ENCODE measurements at places on chromosomes 6 and 20. TPM values are rescaled to one million over a fixed set of nuclear protein-coding genes. Genes with fewer than 3 reads are reported as not detected.

DNA sequence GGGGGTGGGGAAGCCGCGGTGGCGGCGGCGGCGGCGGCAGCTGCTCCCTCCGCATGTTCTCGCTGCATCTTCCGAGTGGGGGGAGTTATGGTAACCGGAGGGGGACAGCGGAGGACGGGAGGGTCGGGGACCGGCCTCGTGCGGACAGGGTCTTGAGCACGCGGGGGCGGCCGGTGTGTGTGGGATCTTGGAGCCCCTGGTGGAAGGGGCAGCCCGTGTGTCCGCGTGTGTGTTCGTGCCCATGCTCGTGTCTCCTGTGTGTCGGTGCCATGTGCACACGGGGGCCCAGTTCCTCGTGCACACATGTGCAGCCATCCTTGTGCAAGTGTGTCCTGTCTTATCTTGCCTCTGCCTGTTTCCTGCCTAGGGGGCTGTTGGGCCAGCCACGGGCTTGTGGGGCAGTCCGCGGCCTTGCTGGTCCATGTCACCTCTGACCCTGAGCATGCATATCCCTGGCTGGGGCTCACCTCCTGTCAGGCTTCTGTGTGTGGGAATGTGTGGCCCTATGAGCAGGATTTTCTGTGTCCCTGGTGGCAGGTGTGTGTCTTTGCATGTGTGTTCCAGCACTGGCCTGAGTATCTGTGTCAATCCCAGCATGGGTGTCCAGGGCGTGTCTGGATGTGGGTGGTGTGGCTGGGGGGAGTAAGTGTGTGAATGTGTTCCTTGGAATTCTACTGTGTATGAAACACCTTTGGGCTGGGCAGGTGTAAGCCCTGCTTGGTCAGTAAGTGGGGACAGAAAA is 8.5 kb downstream of the SYNGAP1 start:
- H3K27me3 ChIP-seq = no peaks in the 10 kb centered on the region
- H3K36me3 ChIP-seq = peaks cover 33% of the 10 kb centered on the region
- peaks cover 61% of the 10 kb centered on the region for H3K4me1 ChIP-seq
- peak overlapping the region; percentile 86 for H3K4me3 ChIP-seq
- peak overlapping the region; percentile 73 for H3K27ac ChIP-seq

- peaks cover 23% of the 10 kb centered on the region for H3K27me3 ChIP-seq
- H3K4me3 ChIP-seq = no peak overlapping the region
- no peaks in the 10 kb centered on the region for H3K36me3 ChIP-seq
- no peak overlapping the region for H3K27ac ChIP-seq
- DNase-seq = no peak
Observed at GRCh38 chr6:169520104-169520503, 181.7 kb downstream of the WDR27 start.

The DEFB116 gene
- total RNA-seq = not detected

- peak; percentile 96 for DNase-seq
- H3K4me3 ChIP-seq = peak within 1 kb of the TSS; percentile 86
- H3K36me3 ChIP-seq = peaks cover 5% of the 10 kb centered on the region
- peak within 1 kb of the TSS; percentile 85 for H3K27ac ChIP-seq
Observed at GRCh38 chr20:325045-325888, at the start of gene SOX12. Gene SOX12, plus strand, starts transcription at chr20:325552. Its CDS starts 373 bp downstream, at chr20:325925.

The DSP gene
- total RNA-seq = 0.02 TPM

GRCh38 chr20:20201124-20201523 is 148.8 kb downstream of the CFAP61 start:
- no peaks in the 10 kb centered on the region for H3K36me3 ChIP-seq
- no peak for DNase-seq
- H3K27ac ChIP-seq = no peak overlapping the region
- no peak overlapping the region for H3K4me3 ChIP-seq

GRCh38 chr20:61600016-61600415 is 348.0 kb downstream of the CDH4 start:
- no peaks in the 10 kb centered on the region for H3K36me3 ChIP-seq
- H3K27ac ChIP-seq = no peak overlapping the region
- no peak for DNase-seq
- H3K4me3 ChIP-seq = no peak overlapping the region
- H3K4me1 ChIP-seq = no peaks in the 10 kb centered on the region

DNA sequence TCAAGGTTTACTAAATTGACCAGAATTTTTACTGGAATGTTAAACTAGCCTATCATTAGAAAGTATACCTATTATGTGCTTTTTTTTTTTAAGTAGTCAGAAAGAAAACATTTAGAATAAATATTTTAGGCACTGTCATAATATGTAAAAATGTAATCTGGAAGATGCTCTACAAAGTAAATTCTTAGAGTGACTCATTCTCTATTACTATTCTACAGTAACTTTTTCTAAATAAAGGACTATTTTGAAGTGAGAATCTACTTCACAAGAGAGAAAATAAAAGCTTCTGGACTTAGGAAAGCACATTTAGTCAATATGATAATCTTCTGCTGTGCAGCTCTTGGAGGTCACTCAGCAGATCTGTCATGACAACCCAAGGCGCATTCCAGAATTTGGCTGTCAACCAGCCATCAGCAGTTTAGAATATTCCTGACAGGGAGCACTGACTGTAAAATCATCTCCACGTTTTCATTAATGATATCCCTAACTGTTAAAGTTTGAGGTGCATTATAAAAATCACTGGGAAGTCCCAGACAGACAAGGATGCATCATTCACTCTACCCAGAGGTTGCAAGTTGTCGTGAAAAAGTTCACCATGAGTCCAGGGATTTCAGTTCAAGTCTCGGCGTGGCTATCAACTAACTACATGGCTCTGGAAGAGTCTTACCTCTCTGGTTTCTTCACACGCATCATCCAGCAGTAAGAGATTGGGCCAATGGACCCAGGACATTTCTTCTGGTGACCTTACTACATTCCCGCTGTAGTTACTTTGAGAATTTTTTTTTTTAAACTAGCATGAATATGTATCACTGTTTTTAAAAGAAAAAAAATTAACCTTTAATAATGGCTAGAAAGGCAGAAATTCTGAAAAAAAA is 374.9 kb downstream of the GJA1 start:
- no peak for DNase-seq
- no peaks in the 10 kb centered on the region for H3K4me1 ChIP-seq
- no peaks in the 10 kb centered on the region for H3K36me3 ChIP-seq
- no peaks in the 10 kb centered on the region for H3K27me3 ChIP-seq

- H3K36me3 ChIP-seq = peaks cover 17% of the 10 kb centered on the region
- H3K27me3 ChIP-seq = no peaks in the 10 kb centered on the region
- H3K4me1 ChIP-seq = peaks cover 2% of the 10 kb centered on the region
- DNase-seq = no peak
Observed at GRCh38 chr6:5438922-5439584, 177.7 kb downstream of the FARS2 start.

The SLC24A3 gene
- not detected for total RNA-seq

DNA sequence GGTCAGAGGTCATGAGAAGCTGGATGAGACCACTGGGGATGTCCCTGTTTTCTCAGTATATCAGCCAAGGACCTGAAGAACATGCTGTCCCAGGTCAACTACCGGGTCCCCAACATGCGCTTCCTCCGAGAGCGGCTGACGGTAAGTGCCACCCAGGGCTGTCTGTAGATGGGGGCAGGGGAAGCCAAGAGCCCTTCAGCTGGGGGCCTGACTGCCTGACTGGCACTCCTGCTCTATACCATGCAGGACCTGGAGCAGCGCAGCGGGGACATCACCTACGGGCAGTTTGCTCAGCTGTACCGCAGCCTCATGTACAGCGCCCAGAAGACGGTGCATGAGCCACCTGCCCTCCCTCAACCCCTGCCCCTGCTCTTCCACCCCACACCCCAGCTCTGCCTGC is 25.1 kb downstream of the PLCG1 start:
- no peaks in the 10 kb centered on the region for H3K27me3 ChIP-seq
- H3K27ac ChIP-seq = no peak overlapping the region
- no peak for DNase-seq
- no peak overlapping the region for H3K4me3 ChIP-seq
- H3K36me3 ChIP-seq = peaks cover 81% of the 10 kb centered on the region
- H3K4me1 ChIP-seq = peaks cover 55% of the 10 kb centered on the region

DNA sequence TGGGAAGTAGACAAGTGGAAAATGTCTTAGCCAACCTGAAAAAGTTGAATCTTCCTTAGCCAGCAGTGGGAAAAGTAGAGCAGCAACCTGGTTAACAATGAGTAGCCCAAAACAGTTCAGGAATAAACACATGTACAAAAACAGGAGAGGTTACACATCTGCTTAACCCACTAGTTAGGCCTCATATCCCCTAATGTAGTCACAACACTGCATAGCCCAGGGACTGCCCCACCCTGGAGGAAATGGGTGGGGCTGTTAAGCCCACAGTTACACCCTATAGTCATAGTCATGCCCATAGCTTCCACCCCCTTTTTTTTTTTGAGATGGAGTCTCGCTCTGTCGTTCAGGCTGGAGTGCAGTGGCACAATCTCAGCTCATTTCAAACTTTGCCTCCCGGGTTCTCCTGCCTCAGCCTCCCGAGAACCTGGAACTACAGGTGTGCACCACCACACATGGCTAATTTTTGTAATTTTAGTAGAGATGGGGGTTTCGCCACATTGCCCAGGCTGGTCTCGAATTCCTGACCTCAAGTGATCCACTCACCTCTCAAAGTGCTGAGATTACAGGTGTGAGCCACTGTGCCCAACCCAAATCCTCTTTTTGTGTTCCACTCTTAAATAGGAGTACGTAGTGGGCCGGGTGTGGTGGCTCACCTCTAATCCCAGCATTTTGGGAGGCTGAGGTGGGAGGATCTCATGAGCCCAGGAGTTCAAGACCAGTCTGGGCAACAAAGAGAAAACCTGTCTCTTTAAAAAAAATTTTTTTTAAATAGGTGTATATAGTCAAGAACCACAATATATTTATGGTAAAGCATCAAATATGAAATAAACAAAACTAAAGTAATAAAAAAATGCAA is 24.5 kb downstream of the ILRUN start:
- H3K4me3 ChIP-seq = peak overlapping the region; percentile 64
- no peaks in the 10 kb centered on the region for H3K27me3 ChIP-seq
- peak overlapping the region; percentile 94 for H3K27ac ChIP-seq

DNA sequence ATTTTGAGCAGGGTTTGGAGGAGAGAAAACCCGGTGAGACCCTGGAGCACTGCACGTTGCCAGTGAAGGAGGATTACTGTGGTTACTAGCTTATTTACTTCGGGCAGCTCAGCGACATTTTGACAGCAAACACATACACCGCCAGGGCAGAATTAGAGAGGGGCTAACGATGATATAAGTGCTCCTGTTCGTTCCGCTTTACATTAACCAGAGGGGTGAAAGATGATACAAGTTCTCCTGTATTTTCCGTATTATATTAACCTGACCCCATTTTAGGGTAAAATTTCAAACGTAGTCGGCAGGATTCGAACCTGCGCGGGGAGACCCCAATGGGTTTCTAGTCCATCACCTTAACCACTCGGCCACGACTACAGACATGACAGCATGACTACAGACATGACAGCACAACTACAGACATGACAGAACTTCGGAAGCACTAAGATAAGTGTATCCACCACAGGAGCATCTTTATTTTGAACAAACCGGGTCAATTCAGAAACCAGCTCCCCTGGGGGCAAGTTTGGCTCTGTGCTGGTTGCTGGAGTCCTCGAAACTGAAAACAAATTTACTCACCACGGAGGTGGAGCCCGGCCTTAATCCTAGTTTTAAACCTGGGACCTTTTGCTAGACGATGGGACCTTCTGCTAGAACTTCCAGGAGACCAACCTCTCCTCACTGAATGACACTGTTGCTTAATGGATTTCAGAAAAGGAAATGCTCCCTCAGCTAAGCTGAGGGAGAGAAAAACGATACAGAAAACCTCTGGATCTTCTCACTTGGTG is 80.4 kb upstream of the ZNF184 start:
- peaks cover 16% of the 10 kb centered on the region for H3K4me1 ChIP-seq
- H3K27me3 ChIP-seq = peaks cover 68% of the 10 kb centered on the region
- peak overlapping the region; percentile 60 for H3K4me3 ChIP-seq
- peak; percentile 24 for DNase-seq
- H3K36me3 ChIP-seq = peaks cover 2% of the 10 kb centered on the region
- peak overlapping the region; percentile 38 for H3K27ac ChIP-seq

DNA sequence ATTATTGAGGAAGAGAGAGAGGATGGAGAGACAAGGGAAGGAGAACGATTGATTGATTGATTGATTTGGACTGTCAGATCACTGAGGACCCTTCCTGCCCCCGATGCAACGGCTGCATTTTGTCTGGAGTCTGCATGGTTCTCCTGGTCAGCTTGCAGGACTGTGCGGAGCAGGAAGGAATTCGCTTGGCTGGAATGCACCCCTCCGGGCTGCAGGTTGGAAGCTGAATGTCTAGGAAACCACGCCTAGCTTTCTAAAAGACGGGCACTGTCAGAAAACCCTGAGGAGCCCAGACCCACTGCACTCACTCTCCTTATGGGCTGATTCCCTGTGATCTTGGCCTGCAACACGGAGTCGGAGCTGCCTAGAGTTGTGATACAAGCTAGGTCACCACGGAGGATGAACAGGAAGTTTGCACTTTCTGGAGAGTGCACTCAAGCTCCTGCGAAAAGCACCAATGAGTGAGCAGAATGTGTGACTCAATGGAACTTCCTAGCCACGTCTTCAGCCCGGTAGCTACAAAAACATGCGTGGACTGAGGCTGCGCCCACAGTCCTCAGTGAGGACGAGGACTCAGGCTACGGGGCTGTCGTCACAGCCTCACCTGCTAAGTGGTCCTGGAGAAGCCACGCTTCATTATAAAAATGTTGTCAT is 14.4 kb downstream of the DACT2 start:
- H3K36me3 ChIP-seq = no peaks in the 10 kb centered on the region
- H3K4me3 ChIP-seq = no peak overlapping the region
- no peak overlapping the region for H3K27ac ChIP-seq
- H3K27me3 ChIP-seq = peaks cover 2% of the 10 kb centered on the region
- DNase-seq = no peak

GRCh38 chr20:57877131-57877824 is 167.5 kb upstream of the PMEPA1 start:
- H3K27me3 ChIP-seq = no peaks in the 10 kb centered on the region
- no peak overlapping the region for H3K4me3 ChIP-seq
- DNase-seq = no peak

DNA sequence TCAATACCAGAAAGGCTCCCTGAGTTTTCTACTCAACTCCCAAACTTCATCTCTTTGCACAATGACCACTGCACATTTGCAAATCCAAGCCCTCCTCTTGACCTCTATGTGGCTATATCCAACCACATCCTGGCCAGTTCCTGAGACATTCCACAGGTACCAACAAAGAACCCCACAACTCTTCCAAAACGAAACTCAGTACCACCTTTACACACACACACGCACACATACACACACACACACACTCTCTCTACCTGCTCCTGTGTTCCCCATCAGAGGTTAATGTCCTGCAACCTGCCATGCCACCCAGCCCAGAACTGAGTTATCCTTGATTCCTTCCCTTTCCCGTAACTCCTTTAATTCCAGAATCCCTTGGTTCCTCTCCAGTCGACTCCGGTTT is 58.5 kb downstream of the CHD6 start:
- peaks cover 5% of the 10 kb centered on the region for H3K4me1 ChIP-seq
